ENCODE measurements at places on chromosomes 4 and X.

DNA sequence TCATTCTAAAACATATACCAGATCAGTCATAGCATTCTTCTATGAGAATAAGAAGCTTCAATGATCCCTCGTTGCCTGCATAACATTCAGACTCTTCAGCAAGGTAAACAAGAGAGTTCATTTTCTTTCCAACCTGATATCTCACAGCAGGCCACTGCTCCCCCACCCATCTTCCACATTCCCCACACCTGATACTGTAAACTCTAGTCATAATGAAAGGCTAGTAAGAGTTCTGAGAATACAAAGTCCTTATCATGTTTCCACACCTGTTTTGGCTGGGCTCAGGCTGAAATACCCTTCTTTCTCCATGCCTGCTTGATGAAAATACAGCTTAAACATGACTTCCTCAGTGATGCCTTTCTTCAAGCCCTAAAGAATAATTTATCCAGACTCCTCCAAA lies 2.3 kb upstream of the AASDH start:
- DNase-seq = no peak

- no peak for DNase-seq
Observed at GRCh38 chr4:104015680-104016079, 295.9 kb upstream of the TACR3 start.

DNA sequence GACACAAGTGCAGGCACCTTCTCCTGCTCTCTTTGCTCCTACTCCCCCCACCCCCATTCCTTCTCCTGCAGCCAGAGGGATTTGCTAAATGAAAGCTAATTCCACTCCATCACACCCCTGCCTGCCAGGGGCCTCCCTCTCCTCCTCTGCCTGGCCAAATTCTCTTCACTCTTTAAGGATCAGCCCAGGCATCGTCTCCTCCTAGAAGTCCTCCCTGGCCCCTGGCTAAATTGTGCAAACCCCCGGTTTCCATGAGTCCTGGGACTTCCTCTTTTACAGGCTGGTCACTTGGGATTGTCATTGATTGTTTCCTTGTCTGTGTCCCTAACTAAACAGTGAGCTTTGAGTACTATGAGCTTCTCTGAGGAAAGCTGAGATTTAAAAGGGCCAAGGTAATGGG lies 8.7 kb upstream of the ABLIM2 start:
- DNase-seq = no peak

GRCh38 chr4:155618183-155618838 lies 48.3 kb upstream of the GUCY1A1 start:
- DNase-seq = no peak

DNA sequence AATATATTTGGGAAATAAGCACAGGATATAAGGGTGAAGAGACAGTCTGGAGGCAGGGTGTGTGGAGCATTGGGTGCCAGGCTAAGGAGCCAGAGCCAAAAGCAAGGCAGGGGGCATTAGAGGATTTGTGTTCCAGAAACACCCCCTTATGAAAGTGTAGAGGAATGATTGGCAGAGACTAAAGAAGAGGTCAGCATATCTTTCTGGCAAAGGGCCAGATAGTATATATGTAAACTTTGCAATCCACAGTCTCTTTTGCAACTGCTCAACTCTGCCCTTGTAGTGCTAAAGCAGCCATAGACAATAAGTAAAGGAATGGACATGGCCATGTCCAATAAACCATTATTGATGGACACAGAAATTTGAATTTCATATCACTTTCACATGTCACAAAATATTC lies 3.6 kb upstream of the SLC9A6 start:
- DNase-seq = no peak

- no peak for DNase-seq
Observed at GRCh38 chr4:27100713-27101112, 240.1 kb downstream of the STIM2 start.

DNA sequence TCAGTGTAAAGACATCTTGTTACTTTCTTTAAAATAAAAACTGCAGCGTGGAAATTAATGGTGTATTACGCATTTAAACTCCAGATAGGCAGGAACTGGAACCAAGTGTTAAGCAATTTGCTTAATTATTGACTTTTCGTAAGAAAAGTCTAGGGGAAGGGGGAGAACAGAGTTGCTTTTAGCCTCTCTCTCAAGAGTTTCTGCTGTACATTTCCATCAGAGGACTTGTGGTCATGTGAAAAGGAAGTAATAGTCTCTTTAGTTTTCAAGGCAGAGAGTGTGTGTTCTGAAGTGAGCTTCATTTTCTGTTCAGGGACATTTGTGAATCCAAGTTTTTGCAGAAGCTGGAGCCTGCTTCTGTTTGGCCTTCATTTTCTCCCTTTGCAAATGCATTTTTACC lies 127.2 kb downstream of the UBE2K start:
- DNase-seq = no peak

GRCh38 chrX:24241822-24242648 lies 71.8 kb downstream of the SUPT20HL2 start:
- peak; percentile 39 for DNase-seq

GRCh38 chr4:5992171-5992827 lies 25.9 kb downstream of the C4orf50 start:
- no peak for DNase-seq

- peak; percentile 54 for DNase-seq
Observed at GRCh38 chrX:101062176-101062575, 10.3 kb upstream of the TRMT2B start.

- no peak for DNase-seq
Observed at GRCh38 chr4:127212701-127213100, 420.1 kb upstream of the INTU start.

GRCh38 chr4:172881645-172882044 lies 287.0 kb upstream of the GALNT7 start:
- DNase-seq = no peak

DNA sequence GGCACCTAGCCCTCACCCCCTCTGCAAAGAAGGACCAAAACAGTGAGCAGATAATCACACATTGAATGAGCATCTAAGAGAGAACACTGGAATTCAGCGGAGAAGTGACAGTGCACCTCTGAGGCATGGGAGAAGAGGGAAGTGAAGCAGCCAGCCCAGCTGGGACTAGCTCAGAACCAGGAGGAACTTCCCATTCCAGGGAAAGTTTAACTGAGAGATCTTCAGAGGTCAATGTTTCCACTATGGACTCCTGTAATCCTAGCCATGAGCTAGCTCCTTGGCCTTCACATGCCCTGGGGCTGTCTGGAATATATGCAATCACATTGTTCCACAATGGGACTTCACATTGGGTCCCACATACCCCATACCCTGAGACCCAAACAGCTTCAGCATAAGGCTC lies 24.4 kb downstream of the TLR6 start:
- DNase-seq = no peak

GRCh38 chr4:993111-994029 lies at the start of gene SLC26A1:
SLC26A1 (minus strand) TSS chr4:993404; CDS start chr4:991703, 1,701 bp downstream.
- DNase-seq = no peak

DNA sequence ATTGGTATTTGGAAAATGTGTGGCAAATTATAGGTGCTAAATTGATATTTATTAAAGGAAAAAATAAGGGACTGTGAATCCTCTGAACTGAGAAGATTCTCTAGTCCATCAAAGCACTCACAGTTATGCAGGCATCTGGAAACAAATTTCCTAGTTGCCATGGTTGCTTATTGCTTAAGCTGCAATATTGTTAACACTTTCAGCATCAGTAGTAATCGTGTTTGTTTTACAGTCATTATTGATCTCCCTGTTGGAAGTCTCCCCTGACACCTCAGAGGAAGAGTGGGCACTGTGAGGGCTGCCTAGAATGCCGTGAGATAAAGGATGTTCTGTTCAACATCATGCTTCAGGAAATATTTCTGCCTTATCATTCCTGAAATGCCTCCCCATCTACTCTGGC lies 2004.3 kb upstream of the ADGRL3 start:
- no peak for DNase-seq

GRCh38 chr4:35939751-35940150 lies 304.6 kb downstream of the ARAP2 start:
- no peak for DNase-seq

Data from AG08395 (cell line).